ENCODE measurements at places on chromosomes 13 and 19.

DNA sequence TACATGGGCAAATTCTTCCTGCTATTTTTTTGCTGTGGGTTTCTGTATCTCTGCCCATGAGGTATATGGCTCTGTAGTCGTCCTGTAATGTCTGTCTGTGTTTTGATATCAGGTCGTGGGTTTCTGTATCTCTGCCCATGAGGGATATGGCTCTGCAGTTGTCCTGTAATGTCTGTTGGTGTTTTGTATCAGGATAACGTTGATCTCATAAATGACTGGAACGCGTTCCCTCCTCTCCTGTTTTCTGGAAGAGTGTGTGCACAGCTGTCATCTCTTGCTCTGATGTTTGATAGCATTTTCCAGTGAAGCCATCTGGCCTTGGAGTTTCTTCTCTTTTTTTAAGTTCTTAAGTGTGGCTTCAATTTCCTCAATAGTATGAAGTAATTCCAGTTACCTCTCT lies 57.2 kb downstream of the SOX1 start:
- DNase-seq, result no peak

DNA sequence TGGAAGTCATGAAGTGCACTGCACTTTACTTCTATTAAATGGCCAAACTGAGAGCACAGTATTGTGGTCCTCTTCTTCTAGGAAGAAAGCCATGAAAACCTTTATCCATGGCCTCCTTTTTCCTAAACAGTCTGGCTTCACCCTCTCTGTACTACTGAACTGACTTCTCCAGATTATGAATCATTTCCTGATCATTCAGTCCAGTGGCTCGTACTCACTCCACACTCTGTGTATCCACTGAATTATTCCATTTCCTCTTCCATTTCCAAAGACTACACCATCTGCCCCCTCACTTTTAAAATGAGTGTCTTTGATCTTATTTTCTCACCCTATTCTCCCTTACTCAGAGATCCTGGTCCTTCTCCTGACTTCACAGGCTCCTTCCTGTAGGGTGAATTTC lies 29.7 kb upstream of the FREM2 start:
- no peak for DNase-seq

- DNase-seq, result no peak
These were observed 69.8 kb upstream of the RGCC start for GRCh38 chr13:41387576-41387975.

DNA sequence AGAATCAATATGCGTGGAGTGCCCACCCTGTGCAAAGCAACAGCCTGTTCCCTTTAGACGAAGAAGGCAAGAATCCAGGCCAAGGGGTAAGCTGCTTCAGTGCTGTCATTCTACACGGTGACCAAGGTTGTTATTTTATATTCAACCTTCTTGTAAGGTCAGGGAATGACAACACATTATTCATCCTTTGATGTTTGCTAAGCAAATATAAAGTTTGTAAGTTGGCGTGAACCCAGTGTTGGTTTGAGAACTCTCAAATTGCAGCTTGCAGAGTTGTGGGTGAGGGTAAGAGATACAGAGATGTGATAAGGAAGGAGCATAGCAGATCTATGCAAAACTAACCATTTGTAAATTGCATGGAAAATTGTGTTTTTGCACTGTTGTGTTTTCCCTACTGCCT lies 436.7 kb downstream of the FGF9 start:
- DNase-seq, result no peak

GRCh38 chr13:96403241-96403640 lies 313.3 kb downstream of the HS6ST3 start:
- DNase-seq, result no peak

- no peak for DNase-seq
These were observed 49.9 kb downstream of the MBD3L2B start for GRCh38 chr19:6971366-6971765.

DNA sequence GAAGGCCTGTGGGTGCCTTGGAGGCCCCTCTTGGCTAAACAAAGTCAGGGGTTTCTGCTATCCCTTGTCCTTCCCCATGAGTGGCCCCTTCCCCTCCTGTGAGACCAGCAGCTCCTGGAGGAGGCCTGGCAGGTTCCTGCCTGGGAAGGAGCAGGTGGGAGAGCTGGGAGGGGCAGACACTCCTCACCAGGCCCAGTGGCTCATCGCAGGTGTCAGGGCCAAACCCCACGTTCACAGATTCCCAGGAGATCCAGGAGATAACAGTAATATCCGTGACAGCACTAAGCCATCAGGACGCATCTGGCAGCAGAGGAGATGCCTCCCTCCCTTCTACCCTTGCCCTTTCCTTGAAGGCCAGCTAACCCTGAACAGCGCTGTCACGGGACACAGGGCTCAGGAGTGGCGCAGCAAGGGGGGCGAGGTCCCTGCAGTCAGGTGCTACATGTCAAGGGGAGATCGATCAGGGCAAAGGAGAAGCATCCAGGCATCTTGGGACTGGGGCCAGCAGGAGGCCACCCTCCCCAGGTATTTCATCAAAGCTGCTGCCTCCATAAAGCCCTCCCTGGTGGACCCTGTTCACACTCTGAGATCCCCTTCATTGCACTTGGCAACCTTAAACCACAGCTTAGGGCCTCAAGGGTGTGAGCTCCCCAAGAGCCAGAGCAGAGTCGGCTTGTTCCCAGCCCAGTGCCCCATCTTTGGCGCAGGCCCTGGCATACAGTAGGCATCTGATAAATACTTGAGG lies 4.8 kb downstream of the CEBPA start:
- peak; percentile 93 for DNase-seq

DNA sequence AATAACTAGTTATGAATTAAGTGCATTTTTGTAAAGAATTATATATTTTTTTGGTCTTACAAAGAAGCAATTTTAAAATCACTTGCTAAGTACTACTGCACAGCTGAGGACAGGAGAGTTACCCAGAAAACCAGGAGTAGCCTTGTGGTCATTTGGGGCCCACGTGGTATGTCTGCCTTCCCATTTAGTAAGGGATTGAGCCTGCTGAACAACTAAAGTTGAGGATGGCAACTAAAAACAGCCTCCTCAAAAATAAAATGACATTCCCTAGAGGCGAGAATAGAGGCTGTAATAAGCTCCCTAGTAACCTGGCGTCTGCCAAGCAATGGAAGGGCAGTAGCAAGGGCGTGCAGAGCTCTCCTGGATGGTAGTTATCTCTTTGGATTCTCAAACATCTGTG lies 36.3 kb downstream of the DOCK9 start:
- DNase-seq, result no peak

- no peak for DNase-seq
These were observed 2.3 kb upstream of the LCP1 start for GRCh38 chr13:46184277-46184699.

DNA sequence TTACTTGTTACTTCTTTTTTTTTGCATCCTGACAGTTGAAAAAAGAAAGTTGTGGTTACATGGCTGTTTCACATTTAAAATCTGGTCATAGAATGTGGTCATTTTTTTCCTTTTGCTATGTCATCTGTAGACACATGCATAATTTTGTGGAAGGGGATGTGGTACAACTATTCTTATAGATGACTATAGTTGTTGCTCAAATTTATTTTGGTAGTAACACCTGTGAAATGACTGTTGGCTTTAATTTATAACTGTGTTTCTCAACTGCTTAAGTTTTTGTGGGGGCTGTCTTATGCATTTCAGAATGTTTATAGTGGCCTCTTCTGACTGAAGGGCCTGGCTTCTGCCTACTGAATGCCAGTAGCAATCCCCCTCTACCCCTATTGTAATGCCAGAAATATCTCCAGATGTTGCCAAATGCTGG lies 130.5 kb downstream of the PAN3 start:
- peak; percentile 6 for DNase-seq

GRCh38 chr19:13983213-13983889 lies 22.8 kb downstream of the RFX1 start:
- DNase-seq, result no peak

DNA sequence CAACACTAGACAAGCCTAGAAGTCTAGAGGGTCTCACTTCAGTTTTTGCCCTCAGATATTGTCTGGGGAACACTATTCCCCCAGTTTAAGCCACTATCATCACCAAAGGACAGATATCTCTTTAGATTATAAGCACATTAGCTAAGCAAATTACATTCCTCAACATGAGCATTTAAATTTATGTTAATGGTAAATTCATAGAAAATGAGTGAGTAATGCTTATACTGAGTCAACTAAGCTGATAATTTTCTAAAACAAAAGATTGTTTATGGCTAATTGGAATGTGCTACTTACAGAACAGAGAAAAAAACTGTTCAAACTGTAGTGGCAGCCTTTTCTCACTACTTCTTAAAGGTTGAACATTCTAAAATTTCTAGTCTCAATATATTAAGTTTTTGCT lies 290.2 kb downstream of the SLITRK1 start:
- DNase-seq, result no peak

GRCh38 chr19:1213391-1214286 lies 8.1 kb downstream of the STK11 start:
- peak; percentile 86 for DNase-seq

- peak; percentile 29 for DNase-seq
These were observed 257.4 kb downstream of the TDRD3 start for GRCh38 chr13:60654415-60654814.

- no peak for DNase-seq
These were observed 14.8 kb upstream of the ZNF492 start for GRCh38 chr19:22619371-22619770.

- DNase-seq, result peak; percentile 75
These were observed 5.5 kb downstream of the HRC start for GRCh38 chr19:49149652-49150105.

DNA sequence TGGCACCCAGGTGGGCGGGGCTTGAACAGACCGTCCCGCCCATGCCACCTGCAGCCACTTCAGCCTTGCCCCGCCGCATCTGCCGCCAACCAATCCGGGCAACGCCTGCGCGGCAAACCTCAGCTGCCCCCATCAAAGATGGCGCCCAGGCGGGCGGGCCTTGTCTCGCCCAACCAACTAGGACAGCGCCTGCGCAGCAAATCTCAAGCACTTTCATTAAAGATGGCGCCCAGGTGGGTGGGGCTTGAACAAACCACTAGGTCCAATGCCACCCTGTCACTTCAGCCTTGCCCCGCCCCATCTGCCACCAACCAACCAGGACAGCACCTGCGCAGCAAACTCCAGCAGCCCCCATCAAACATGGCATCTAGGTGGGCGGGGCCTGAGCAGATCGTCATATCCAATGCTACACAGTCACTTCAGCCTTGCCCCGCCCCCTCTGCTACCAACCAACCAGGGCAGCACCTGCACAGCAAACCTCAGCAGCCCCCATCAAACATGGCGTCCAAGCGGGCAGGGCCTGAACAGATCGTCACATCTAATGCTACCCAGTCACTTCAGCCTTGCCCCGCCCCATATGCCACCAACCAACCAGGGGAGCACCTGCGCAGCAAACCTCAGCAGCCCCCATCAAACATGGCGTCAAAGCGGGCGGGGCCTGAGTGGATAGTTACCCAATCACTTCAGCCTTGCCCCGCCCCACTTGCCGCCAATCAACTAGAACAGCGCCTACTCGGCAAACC lies 1.4 kb downstream of the PEG3 start:
- DNase-seq, result peak; percentile 98

- DNase-seq, result no peak
These were observed 34.9 kb downstream of the ZNF726 start for GRCh38 chr19:23949611-23950010.

DNA sequence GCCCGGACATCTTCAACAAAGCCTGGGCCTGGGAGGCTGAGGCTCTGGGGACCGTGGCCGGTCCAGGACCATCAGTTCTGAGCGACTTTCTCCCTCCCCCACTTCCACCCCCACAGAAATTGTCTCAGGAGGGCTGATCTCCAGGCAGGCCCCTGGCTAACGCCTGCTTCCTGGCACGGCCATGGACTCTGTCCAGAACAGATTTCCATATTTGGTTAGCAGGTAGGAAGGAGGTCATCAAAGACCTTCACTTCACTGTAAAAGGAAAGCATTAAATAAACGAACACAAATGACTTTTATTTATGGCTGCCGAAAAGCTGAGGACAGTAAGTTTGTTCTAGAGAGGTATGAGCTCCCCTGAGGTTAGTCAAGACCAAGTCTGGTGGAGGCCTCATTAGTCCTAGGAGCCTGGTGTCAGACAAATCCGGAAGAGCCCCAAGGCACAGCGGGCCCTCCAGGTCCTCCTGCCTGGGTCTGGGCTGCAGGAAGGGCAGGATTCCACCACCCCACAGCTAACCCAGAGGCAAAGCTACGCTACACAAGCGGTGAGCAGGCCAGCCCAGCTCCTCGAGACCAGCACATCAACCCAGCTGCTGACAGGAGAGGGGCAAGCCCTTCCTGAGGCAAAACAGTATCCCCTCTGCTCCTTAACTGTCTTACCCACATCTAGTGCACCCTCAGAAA lies 4.6 kb upstream of the PLPP2 start:
- no peak for DNase-seq

- DNase-seq, result no peak
These were observed at the start of gene TSEN34 for GRCh38 chr19:54191011-54191810. Gene TSEN34, plus strand, starts transcription at chr19:54191308. Its CDS starts 57 bp downstream, at chr19:54191365.

DNA sequence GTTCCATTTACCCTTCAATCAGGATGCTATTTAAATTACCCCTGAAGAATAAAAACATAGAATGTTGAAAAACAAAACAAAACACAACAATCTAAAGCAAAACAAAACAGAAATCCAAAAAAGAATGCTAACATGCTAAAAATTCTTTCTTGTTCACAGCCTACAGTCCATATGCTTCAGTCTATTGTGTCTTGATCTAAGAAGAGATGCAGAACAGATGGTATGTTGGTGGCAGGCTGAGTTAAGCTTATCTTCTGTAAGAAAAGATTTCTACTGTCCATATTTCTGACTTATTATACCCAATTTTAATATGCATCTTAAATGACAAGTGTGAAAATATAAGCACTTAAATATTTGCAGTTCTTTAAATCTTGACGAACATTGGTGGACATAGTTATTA lies 356.1 kb upstream of the SLITRK1 start:
- no peak for DNase-seq

DNA sequence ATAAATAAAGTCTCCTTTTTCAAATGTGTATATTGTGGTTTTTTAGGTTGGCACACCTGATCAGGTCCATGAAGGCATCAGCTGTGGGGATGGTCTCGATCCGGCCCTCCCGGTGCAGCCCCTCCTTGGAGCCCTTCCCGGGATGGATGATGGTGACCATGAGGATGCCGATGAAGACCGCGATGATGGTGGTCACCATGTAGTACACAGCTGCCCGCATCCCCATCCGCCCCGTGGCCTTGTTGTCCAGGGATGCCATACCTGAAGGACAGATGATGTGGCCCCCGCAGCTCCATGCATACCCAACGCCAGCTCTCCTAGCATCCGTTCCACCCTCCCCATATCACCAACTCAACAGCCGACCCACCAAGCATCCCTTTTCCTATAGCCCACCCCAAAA lies 11.4 kb downstream of the SLC1A6 start:
- DNase-seq, result no peak

GRCh38 chr13:110860983-110861382 lies 53.9 kb downstream of the ANKRD10 start:
- DNase-seq, result no peak
